Mesothelial cell of epicardium (in vitro differentiated cells): ENCODE measurements at places on chromosomes 13 and 19. TPM values are rescaled to one million over a fixed set of nuclear protein-coding genes. Genes with fewer than 3 reads are reported as not detected.
A peak's percentile ranks its signal among the peaks of the same experiment; 100 is the strongest.

The ATP8B3 gene
- 2.2 to 2.4 TPM (median 2.3 TPM) in 3 replicates for total RNA-seq

DNA sequence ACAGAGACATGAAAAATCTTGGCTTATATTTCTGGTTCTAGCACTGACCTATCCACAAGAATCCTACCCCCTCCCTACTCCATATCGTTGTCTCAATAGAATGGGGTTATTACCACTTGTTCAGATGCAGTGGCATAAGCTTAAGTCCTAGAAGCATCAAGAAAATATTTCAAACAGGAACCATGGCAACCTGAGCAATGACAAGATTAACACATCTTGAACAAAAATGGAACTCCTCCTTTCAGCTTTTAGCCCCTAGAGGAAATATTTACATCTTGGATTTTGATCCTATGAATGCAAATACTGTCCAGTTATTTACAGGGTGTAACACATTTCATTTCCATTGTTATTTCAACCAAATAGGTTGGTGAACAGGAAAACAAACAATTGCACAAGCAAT, 46.1 kb upstream of the TSC22D1 start:
- DNase-seq = no peak

The SLITRK5 gene
- 2.3 to 2.7 TPM (median 2.4 TPM) in 3 replicates for total RNA-seq

The FBXW9 gene
- 9.6 to 9.8 TPM (median 9.8 TPM) in 3 replicates for total RNA-seq

GRCh38 chr13:31159306-31159705, 2.4 kb downstream of the HSPH1 start:
- no peak for DNase-seq

DNA sequence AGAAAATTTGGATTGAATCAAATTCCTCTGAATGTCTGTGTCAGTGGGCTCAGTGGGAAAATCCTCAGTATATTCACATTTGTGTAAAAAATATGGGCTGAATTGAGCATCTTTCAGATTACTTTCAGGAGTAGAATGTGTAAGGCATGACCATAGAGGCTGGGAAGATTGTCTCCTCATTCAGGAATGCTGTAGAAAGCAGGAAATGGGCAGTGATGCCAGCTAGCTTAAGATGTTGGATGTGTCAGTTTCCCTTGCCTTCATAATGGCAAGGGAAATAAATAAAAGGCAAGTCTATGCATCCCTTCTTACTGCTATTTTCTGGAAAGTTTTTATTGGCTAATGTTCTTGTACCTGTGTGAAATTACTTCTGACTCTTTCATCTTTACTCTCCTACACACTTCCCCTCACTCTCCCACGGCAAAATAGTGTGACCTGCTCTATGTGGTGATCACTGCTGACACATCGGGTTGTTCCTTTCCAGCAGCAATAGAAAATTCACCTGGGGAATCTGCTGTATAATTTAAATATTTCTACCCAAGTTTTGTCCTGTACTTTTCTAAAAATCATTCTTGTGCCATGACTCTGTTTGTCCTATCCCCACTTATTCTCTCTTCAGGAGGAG, 103.2 kb downstream of the LMO7 start:
- DNase-seq = no peak

- DNase-seq = no peak
Measured at GRCh38 chr19:30676990-30677679, 305.0 kb downstream of the ZNF536 start.

The KMT2B gene
- total RNA-seq = 60.6 to 62.7 TPM (median 61.8 TPM) in 3 replicates

DNA sequence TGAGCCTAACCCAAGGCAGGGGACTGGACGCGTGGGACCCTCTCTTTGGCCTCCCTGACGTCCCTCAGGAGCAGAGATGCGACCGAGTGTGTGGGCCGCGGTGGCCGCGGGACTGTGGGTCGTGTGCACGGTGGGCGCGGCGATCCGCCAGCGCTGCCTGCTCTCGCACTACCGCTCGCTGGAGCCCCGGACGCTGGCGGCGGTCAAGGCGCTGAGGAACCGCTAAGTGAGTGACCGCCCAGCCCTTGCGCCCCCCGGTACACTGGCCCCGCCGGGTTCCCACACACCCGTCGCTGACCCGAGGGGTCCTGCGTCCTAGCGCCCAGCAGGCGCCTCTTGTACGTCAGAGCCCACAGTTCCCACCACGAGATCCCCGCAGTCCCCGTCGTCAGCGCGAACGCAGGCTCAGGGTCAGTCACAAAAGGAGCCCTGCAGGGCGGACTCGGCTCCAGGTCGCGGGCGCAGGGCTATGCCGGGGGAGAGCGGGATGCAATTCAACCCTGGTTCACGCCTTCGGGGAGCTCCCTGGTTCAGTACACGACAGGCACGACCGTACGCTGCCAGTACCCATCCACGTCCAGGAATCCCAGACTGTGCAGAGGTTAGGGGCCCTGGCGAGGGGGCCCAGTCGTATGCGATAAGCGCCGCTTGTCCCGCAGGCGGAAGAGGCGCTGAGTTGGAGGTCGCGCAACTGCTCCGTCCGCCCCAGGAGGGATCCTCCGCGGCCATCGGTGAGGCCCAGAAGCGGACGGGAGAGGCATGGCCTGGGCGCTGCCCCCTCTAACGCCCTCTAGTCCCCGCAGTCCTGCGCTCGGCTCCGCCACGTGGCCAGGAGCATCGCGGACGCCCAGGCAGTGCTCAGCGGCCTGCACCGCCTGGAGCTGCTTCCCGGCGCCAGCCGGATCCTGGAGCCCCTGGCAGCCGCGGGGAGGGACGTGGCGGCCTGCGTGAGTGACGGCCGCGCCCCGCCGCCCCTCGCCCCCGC, 3.6 kb upstream of the IFNL2 start:
- DNase-seq = peak; percentile 24

DNA sequence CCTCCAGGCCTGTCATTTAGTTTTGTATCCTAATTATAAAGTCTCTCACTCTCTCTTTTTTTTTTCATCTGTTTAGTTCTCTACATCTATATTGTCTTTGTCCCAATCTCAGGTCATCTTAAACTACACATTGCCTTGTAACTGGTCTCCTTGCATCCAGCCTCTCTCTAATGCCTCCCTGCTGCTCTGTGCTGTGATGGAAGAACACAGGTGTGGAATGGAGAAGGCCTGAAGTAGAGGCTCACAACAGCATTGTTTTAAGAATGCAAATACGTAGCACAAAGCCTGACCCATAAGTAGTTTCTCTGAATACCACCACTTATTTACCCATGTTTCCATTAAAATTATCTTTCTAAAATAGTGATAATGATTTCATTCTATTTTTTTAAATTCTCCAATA, 108.8 kb upstream of the FRY start:
- DNase-seq = no peak

GRCh38 chr13:103547914-103548313, 481.7 kb upstream of the SLC10A2 start:
- DNase-seq = no peak

GRCh38 chr13:79745081-79745480, 264.1 kb downstream of the NDFIP2 start:
- DNase-seq = no peak

GRCh38 chr19:33399745-33400681, 26.5 kb downstream of the CEBPG start:
- no peak for DNase-seq

GRCh38 chr19:55027472-55028337, 10.4 kb downstream of the GP6 start:
- no peak for DNase-seq

DNA sequence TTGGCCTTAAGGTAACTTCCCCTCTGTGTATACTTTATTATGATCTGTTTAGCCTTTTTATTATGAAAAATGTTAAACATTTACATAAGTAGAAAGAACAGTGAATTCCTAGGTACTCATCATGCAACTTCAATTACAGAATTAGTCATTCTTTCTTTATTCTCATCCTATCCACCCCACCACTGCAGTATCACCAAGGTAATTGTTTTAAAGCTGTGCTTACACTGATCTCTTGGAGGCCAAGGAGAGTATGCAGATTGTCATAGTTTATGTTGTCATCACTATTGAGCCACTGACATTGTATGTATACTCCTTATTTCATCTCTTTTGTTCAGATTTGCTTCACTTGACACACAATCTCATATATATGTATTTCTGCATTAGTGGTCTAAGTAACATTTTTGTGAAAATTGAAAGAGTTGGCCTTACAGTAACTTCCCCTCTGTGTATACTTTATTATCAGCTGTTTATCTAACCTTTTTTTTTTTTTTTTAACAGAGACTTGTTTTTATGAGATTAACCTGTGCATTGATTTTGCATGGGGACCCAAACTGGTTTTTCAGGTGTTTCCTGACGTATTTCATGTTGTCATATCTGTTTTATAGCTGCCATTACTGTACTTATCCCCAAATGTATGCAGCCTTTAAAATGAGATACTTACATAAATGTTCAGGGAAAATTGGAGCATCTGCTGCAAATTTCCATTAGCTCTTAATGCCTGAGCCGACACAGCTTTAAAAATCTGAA, 4.5 kb downstream of the ZNF507 start:
- no peak for DNase-seq

DNA sequence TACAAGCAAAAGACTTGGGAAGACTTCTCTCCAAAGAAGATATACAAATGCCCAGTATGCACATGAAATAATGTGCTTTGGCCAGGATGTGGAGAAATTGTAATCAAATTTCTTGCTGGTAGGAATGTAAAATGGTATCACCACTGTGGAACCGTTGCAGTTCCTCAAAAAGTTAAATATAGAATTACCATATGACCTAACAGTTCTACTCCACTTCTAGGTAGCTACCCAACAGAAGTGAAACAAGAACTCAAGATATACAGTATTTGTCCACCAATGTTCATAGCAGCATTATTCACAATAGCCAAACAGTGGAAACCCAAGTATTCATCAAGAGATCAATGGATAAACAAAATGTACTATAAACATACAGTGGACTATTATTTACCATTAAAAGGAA, 95.0 kb upstream of the KLF5 start:
- no peak for DNase-seq

DNA sequence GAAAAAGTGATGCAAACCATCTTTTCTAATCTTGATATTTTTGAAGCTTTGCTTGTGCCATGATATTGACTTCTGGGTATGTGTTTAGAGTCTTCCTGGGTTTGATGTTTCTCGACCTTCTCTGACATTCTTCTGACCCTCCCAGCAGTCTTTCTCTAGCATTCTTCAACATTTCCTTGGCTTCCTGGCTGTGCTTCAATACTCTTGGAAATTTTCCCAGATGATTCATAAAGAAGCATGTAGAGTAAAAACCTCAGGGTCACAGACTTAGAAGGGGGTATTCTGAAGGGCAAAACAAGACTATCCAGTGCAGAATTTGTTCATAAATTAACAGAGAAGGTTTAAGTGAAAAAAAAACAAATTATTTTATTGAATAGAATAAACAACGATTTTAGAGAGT, 946.3 kb upstream of the PCDH9 start:
- DNase-seq = no peak

The ZNF534 gene
- total RNA-seq = not detected in 3 replicates

The TUBA3C gene
- not detected in 3 replicates for total RNA-seq

- DNase-seq = no peak
Measured at GRCh38 chr19:48554385-48555091, 2.6 kb downstream of the SULT2B1 start.

The TTC9B gene
- total RNA-seq = not detected in 3 replicates

The RETN gene
- not detected in 3 replicates for total RNA-seq

The ANGPTL8 gene
- total RNA-seq = 0.25 to 0.84 TPM (median 0.29 TPM) in 3 replicates

DNA sequence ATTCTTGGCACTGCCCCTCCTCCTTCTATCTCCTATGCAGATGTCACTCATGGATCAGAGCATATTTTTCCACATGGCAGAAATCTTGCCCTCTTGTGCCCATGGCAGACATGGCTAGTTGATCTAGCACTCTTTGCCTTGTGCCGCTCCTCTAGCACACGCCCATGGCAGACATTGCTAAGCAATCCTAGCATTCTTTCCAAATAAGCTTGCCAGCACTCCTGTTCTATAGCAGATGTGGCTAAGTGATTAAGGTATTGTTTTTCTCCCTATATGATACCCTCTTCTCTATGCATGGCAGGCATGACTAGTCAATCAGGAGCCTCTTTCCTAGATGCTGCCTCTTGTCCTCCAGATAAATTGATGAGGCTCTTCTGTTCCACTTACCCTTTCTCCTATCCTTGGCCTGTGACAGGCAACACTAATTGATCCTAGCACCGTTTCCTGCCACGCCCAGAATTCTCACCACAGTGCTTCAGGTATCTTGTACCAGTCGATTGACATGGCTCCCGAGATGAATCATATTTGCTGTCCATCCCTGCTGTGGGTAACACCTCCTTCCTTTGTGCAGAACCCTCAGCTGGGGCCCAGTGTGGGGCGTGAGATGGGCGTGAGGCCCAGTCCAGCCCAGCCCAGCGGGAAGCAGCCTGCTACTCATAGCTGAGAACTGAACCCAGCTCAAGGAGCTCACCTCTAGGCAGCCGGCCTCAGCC, 26.9 kb downstream of the TMED1 start:
- DNase-seq = no peak
